Left ventricle myocardium inferior (tissue), 1 donor: ENCODE measurements at places on chromosomes 3 and 15.

DNA sequence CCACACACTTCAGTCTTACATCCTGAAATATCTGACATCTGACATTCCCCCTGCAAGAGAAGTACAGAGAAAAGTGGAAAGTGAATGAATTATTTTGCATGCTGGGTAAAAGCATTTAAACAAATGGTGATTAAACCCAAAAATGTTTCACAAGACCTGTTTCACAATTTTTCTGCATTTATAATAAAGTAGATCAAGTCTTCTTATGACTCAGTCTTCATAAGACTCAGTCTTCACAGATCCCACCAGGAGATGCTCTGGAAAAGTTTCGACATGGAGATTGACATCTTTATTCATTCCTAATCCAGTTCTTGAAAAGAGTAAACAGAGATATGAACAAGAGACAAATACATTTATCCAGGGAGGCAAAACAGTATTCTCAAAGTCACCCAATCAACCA is 13.2 kb upstream of the EDC3 start:
- DNase-seq: no peak

GRCh38 chr3:54432975-54433374 is 310.6 kb downstream of the CACNA2D3 start:
- no peak for DNase-seq

DNA sequence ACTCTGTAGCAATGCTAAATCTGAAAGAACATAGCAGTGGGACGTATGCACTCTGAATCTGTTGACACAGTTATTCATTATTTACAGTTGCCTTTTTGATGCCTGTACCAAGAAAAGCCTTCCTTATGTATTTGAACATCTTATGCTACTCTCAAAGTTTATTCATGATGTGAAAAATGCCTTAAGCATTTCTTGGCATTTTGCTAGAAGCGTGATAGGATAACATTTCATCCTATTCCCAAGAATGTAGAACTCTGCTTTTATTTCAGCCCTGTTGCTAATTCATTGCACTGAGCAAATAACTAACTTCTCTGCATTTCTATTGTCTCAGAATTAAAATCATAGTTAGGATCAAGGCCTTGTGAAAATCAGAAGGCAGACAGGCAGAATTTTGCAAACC is 105.5 kb downstream of the STRIT1 start:
- no peak for DNase-seq

- no peak for DNase-seq
These were observed 21.6 kb upstream of the PAK6 start for GRCh38 chr15:40217166-40217824.

GRCh38 chr15:77180757-77181156 is 109.8 kb upstream of the TSPAN3 start:
- no peak for DNase-seq

DNA sequence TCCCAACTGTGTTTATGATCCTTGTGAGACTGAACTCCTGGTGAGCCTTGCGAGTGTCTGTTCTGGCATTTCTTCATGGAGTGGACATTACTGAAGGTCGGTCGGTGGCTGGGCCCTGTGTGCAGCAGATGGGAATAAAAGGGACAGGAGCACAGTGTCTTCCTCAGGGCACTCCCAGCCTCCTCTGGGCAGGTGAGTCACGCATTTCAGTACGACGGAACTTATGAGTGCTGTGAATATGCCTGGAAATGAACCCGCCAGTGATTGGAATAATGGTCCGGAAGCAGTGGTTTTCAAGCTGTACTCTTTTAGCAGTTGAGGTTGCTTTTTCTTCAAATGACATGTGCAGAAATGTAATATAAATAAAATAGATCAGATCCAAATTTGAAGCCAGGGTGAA is 55.1 kb downstream of the LARS2 start:
- DNase-seq: no peak

DNA sequence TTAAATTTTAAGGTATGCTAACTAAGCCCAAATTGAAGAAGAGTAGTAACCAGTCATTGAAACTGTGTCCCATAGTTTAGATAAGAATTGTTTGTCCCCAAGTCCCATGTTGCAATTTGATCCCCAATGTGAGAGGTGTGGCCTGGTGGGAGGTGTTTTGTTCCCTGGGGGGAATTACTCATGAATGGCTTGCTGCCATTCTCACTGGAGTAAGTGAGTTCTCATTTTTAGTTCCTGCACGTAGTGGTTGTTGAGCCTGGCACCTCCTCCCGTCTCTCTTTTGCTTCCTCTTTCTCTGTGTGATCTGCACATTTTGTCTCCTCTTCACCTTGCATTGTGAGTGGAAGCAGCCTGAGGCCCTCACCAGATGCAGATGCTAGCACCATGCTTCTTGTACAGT is 1271.0 kb downstream of the NSUN3 start:
- DNase-seq: no peak

DNA sequence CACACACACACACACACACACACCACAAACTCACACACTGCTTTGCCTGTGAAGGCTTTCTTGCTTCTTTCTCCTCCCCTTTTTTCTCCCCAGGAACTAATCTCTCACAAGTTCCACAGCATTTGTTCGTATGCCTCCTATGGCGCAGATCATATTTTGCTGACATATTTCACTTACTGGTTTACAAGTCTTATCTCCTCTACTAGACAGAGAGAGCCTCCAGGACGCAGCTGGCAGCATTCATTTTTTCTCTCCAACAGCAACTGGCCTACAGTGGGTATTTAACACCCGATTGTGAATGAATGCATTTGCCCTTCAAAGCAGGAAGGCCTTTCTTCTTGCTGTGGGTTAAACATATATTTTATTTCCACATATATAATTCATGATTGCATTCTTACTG is 47.0 kb upstream of the DLG1 start:
- no peak for DNase-seq

DNA sequence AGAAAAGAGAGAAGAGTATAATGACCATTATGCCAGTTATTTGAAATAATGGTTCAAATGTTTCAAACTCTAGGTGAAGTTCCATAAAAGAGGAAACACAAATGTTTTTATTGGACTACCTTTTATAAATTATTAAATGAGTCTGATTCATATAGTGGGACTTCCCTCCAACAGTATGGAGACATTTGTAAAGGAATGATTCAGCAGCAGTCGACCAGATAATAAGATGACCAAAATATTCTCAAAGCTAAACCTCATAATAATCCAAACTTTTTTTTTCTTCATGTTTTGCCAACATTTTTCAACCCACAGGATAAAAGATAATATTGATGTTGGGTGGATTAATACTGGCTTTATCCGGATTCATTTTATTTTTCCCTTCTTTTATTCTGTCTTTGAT is 18.8 kb downstream of the TIPARP start:
- no peak for DNase-seq

DNA sequence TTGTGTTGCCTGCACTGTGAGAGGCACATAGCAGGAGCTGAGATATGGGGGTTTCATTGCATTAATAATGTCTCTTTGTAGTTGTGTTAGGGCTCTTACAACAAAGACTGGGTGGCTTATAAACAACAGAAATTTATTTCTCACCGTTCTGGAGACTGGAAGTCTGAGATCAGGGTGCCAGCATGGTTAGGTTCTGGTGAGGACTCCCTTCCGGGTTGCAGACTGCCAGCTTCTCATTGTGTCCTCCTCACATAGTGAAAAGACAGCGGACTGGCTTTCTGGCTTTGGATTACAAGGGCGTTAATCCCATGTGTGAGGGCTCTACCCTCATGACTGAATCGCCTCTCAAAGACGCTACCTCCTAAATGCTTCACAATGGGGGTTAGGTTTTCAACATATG is 20.6 kb downstream of the TMEM108 start:
- no peak for DNase-seq

- DNase-seq: no peak
These were observed 42.2 kb downstream of the NGRN start for GRCh38 chr15:90307661-90308060.

DNA sequence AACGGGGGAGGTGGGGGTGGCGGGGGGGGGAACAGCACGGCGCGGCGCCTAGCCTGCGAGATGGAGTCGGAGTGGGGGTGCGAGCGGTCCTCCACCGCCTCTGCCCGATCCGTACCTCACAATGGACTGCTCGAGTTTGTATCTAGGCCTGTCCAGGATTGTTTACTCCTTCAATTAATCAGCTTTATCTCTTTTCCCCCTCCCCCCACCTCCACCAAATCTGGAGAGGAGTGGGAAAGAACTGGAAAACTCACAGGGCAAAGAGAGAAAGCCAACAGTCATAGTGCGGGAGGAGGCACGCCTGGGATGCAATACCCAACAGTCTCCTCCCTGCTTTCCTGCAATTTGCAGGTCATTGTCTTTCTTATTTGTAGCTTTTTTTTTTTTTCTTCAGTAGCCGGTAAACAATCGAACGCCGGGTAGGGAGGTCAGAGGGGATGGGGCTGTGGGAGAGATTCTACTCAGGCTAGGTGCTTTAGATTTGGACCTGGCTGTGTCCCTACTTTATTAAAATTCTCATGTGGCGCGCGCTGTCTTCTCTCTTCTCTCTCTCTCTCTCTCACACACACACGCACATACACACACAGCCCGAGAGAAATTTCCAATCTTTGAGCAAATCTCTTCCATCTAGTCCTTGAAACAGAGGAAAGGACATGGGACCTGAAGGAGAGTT is 6.9 kb upstream of the MEIS2 start:
- DNase-seq: no peak

DNA sequence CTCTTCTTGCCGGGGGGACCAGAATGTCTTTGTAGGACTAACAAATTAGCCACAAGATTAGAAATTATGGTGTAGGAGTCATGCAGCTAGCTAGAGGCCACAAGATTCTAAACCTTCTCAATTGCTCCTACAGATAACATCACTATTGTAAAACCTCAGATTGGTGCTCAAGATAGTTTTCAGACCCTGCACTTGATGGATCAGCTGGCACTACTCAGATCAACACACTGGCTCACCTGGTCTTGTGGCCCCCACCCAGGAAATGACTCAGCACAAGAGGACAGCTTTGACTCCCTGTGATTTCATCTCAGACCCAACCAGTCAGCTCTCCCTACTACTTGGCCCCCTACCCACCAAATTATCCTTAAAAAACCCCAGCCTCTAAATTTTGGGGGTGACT is 124.1 kb upstream of the RASGRP1 start:
- no peak for DNase-seq

- DNase-seq: peak; percentile 95
These were observed 26.1 kb upstream of the CSPG4 start for GRCh38 chr15:75738647-75739325.

- DNase-seq: no peak
These were observed 171.9 kb downstream of the FAM43A start for GRCh38 chr3:194857469-194858113.

GRCh38 chr3:186668426-186668825 is 2.6 kb downstream of the HRG start:
- DNase-seq: no peak

DNA sequence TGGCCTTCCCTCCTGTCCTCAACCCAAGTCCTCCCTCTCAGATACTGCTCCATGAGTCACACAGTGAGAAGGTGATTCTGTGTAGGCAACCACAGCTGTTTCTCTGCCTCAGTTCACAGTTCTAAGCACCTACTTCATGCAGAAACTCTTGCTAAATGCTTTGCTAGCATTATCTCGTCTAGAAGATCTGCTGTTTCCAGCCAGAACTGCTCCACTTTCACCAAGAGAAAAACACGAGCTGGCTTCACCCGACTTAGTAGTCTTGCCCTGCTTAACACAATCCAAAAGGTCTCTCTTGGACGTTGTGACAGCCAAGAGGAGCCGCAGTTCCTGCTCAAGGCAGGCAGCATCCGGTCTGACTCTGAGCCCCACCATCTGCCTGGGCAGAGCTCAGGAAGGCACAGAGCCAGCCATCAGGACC is 272.1 kb downstream of the UACA start:
- no peak for DNase-seq

DNA sequence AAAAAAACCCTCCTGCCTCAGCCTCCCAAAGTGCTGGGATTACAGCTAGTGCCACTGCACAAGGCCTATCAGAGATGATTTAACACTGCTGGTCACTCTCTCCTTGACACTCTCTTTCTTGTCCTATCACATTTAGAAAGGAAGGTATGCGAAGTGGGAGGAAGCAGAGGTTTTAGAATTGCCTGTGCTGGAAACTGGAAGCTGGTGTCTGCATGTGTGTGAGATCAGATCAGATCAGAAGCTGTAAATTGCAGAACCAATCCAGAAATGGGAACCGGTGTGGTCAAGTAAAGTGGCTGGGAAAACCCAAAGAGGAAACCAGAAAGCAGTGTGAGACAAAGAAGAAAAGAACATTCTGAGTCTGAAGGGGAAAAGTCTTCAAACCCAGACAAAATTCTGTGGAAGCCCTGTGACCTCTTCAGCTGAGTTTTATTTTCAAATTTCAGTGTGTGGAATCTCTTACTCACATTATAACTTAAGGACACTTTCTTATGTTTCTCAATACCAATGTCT is 2.8 kb downstream of the EFHB start:
- no peak for DNase-seq

GRCh38 chr3:69890084-69890483 is 109.4 kb upstream of the SAMMSON start:
- no peak for DNase-seq

- no peak for DNase-seq
These were observed 4.4 kb downstream of the ALPK3 start for GRCh38 chr15:84821501-84822021.

- DNase-seq: no peak
These were observed 71.3 kb upstream of the CGNL1 start for GRCh38 chr15:57305009-57305408.

GRCh38 chr3:22113453-22113852 is 362.4 kb upstream of the ZNF385D start:
- DNase-seq: no peak

GRCh38 chr15:85606738-85607137 is 188.0 kb downstream of the KLHL25 start:
- DNase-seq: no peak

DNA sequence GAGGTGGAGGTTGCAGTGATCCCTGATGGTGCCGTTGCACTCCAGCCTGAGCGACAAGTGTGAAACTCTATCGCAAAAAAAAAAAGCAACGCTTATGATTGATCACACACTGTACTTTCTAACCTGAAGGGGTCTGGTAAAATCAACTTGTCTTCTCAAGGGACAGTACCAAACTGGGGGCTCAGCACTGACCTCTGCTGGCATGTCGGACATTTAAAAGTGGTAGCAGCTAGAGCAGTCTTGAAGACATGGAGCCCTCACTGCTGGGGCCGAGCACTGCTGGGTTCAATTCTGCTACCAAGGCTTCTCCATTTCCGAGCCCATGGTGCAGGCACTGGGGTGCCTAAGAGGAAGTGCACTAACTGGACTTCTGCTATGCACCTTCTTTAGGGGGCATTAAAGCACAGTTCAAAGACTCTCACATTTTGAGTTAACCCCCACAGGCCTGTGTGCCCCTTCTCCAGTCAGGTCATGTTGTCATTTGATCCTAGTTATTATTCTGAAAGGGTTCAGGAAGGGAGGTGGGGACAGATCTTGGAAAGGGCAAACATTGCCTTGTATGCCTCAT is 26.4 kb upstream of the LAMP3 start:
- peak; percentile 28 for DNase-seq

- DNase-seq: no peak
These were observed 262.6 kb upstream of the NAALADL2 start for GRCh38 chr3:174596447-174596982.

GRCh38 chr3:42229266-42229941 is 36.6 kb downstream of the CCK start:
- no peak for DNase-seq

GRCh38 chr3:151316267-151316991 is at the start of gene GPR87:
Gene GPR87 (minus strand): TSS chr3:151316820. CDS start chr3:151300100, 16,720 bp downstream.
- no peak for DNase-seq
